Fibroblast of lung (primary cell): ENCODE measurements at places on chromosomes 16 and 17.

DNA sequence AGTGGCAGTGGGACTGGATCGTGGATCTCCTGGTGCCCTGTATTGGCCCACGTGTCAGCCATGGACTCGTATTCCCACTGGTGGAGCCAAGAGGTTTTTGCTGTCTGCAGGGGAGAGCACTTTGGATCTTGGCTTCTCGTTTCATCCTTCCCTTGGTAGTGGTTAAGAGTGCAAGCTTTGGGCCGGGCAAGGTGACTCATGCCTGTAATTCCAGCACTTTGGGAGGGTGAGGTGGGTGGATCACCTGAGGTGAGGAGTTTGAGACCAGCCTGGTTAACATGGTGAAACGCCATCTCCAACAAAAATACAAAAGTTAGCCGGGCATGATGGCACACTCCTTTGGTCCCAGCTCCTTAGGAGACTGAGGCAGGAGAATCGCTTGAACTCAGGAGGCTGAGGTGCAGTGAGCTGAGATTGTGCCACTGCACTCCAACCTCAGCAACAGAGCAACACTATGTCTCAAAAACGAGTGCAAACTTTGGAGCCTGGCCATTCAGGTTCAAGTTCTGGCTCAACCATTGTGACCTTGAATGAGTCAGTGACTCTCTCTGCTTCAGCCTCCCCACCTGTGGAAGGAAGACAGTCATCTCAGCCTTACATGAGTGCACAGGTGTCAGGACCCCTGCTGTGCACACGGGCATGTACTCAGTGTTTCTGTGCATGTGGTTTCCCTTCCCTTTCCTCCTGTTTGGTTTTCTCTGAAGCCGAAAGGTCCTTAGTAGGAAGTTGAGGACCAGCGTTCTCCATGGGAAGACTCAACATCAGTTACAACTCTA, 57.4 kb downstream of the PLCG2 start:
- no peak for DNase-seq

- no peak for DNase-seq
Measured at GRCh38 chr17:15741624-15742023, 9.5 kb downstream of the TBC1D26 start.

DNA sequence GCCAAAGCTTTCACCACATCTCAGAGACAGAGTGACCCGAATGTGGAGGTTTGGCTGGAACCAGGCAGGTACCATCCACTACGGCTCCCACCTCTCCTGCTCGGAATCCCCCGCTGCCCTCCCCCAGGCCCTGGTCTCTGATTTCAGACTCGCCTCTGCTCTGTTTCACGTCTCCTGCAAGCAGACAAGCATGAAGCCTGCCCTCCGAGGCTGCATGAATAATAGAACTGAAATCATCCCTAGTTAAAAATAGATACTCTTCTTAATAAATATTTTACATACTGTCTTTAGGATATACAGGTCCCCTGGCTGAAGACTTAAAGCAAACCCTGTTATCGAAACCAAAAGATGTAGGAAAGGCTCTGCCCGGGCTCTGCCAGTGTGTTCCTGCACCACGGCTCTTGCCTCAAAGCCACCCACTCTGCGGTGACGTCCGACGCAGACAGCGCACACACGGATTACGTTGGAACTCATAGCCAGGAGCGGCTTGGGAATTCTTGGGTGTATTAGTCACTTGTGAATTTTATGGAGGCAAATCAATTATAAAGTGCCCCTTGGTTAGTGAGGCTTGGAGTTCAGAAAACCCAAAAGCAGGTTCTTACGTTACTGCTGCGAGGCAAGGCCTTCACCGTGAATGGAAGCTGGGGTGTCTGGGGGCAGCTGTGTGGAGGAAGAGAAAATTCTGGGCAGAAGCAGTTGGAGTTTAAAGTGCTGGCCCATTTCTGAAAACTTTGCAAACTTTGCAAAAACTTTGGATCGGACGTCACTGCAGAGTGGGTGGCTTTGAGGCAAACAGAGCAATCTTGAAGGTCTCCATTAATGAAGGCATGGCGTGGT, 25.6 kb upstream of the NPTX1 start:
- peak; percentile 93 for DNase-seq

DNA sequence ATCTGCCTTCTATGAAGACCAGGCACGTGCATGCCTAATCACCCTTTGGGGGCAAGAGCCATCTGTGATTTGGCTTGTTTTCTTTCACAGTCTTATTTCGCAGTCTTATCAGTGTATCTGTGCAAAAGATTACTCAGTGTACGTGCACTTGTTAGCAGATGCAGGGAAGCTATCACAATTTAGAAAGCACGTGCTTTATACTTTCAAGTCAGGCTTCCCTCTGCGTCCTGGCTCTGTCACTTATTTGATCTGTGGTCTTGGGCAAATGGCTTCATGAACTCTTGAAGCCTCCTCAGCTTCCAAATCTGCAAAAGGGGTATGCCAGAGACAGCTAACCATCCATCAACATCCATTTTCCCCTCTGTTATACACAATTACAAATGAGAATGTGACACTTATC, 246.4 kb downstream of the XYLT1 start:
- no peak for DNase-seq

GRCh38 chr16:25189305-25189704, 27.4 kb upstream of the AQP8 start:
- no peak for DNase-seq

GRCh38 chr17:38925263-38925995, at the start of gene LASP1NB:
Gene LASP1NB, plus strand, starts transcription at chr17:38925614.
- peak; percentile 54 for DNase-seq

- no peak for DNase-seq
Measured at GRCh38 chr17:900336-900934, 79.1 kb downstream of the NXN start.

DNA sequence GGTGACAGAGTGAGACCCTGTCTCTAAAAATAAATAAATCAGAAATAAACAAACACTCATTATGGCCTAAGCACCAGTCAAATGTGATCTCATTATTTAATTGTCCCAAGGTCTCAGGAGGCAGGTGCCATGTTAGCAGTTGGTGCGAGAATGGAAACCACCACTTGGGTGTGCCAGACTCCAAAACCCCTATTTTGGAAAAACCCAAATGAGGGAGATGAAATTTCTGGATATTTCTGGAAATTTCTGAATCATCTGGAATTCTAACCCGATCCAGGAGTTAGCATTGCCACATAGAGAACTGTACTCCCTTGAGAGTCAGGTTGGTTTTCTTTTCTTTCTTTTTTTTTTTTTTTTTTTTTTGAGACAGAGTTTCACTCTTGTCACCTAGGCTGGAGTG, 264.0 kb downstream of the XYLT1 start:
- DNase-seq, result peak; percentile 12

- DNase-seq, result no peak
Measured at GRCh38 chr16:16095646-16096045, 127.6 kb downstream of the ABCC6 start.

- DNase-seq, result no peak
Measured at GRCh38 chr16:71218306-71218963, 12.1 kb downstream of the HYDIN start.

DNA sequence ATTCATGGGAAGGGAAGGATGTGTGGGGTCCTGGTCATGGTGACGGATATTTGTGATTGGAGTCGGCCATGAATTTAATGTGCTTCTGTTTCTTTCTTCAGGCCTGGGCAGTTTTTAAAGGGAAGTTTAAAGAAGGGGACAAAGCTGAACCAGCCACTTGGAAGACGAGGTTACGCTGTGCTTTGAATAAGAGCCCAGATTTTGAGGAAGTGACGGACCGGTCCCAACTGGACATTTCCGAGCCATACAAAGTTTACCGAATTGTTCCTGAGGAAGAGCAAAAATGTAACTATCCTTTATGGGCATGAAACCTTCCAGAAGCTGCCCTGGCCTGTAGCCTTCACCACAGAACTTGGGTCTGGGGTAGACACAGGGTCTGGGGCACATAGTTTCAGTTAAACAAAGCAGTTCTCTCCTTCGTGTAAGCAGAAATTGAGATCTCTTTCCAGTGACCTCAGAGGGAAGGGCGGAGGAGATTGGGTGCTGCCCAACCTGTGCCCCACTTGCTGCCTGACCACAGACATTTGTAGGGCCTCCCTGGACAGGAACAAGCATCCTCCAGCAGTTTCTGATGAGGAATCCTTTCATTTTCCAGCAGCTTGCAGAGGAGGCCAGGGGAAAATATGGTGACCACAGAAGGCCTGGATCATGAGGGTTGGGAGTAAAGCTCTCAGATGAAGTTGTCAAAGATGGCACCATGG, 10.1 kb downstream of the IRF8 start:
- no peak for DNase-seq

- no peak for DNase-seq
Measured at GRCh38 chr16:57289391-57290257, 5.2 kb upstream of the PLLP start.

- no peak for DNase-seq
Measured at GRCh38 chr17:3681057-3681456, 12.4 kb downstream of the EMC6 start.

GRCh38 chr17:58375256-58375655, 23.3 kb upstream of the SUPT4H1 start:
- DNase-seq, result no peak

DNA sequence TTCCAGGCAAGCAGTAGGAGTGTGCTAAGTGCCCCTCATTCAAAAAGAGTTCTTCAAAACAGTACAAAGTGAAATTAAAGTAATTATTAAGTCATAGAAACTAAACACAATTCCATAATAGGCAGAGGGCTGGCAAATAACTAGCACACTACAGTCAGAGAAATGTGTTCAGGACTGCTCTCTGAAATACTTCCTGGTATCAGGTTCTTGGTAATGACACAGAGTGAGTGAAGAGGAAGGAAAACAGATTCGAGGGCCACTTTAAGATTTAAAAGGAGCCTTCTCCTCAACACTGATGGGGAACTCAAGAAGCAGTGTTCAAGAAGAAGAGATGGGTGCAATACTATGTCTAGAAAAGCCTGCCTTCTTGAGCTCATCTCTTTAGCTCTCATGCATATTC, 139.2 kb downstream of the TOX3 start:
- DNase-seq, result no peak

GRCh38 chr16:81633147-81633619, 145.9 kb upstream of the PLCG2 start:
- DNase-seq, result no peak

GRCh38 chr17:82058855-82059249, 6.8 kb downstream of the DUS1L start:
- DNase-seq, result no peak

- DNase-seq, result peak; percentile 93
Measured at GRCh38 chr16:70573451-70574121, 50.0 kb downstream of the SF3B3 start.

DNA sequence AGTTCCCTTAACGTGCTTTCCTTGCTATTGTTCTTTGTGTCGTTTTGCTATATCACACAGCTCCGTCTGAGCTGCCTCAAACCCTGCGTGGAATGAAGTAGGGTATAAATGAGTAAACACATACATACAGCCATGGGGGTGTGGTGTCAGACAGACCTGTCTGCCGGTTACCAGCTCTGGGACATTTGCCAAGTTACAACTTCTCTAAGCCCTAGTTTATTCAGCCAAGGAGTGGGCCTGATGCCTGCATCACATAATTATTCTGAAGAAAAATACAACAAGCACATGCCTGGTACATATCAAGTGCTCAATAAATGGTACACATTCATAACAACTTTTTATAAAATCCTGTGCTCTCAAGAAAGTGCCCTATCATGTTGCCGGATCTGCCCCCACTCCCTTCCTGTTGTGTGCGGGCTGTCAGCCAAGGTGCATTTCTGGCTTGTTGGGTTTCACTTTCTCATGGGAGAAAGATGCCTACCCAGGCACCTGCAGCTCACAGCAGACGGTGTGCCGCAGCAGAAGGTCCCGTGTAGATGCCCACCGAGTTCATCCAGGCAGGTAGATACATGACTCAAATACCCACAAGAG, 30.5 kb downstream of the SMPD3 start:
- DNase-seq, result no peak

DNA sequence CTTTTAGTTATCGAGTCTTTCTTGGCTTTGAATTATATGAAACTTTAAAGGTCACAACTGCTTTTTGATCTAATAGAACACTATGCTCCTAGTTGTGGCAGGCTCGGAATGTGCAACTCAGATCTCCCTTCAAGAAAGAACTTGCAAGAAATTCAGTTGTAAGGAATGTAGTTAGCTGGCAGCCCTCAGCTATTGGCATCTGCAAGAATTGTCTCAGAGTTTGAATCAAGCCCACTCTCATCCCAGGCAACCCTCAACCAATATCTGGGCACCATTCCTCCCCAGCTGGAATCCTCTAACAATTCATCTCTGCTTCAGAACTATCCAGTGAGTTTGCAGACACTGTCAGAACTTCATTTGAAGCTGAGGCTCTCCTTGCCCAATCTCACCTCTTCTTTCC, 447.2 kb downstream of the KIF2B start:
- DNase-seq, result no peak

DNA sequence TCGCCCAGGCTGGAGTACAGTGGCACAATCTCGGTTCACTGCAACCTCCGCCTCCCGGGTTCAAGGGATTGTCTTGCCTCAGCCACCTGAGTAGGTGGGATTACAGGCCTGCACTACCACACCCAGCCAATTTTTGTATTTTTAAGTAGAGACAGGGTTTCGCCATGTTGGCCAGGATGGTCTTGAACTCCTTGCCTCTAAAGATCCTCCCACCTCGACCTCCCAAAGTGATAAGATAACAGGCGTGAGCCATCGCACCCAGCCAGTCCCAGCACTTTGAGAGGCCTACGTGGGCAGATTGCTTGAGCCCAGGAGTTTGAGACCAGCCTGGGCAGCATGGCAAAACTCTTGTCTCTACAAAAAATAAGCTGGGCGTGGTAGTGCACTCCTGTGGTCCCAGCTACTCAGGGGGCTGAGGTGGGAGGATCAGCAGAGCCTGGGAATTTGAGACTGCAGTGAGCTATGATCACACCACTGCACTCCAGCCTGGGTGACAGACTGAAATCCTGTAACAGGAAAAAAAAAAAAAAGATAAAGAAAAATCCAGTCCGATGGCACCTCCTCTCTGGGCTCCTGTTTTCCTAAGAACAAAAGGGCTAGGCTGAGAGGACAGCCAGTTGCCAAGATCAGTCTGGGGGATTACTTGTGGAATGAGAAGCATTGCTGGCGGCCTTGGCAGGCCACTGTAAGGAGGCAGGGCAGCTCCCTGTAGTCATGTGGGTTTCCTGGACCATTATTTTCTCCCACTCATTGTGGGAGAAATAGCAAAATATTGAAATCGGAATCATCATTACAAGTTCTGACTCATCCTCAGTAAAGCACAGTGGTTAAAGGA, 3.0 kb upstream of the PIPOX start:
- DNase-seq, result peak; percentile 95

DNA sequence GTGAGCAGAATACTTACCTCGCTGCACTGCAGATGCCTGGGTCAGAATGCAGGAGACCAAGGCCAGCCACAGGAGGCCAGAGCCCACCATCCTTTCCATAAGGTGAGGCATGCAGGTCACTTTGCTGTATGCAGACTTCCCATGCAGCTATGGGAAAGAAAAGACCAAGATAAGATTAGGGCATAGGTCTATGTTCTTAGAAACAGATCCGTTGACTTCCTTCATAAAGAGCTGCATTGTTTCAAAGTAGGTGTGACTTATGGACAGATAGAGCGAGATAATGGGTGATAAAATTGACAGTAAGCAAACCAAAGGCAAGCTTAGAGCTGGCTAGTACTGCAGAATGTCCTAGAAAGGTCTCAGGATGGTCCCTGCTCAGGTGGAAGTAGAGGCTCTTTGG, 992 bp downstream of the GP2 start:
- DNase-seq, result no peak
